ENCODE measurements at places on chromosomes 6 and 20.

- DNase-seq, result no peak
Observed at GRCh38 chr6:94590416-94590815, 986.9 kb upstream of the MANEA start.

DNA sequence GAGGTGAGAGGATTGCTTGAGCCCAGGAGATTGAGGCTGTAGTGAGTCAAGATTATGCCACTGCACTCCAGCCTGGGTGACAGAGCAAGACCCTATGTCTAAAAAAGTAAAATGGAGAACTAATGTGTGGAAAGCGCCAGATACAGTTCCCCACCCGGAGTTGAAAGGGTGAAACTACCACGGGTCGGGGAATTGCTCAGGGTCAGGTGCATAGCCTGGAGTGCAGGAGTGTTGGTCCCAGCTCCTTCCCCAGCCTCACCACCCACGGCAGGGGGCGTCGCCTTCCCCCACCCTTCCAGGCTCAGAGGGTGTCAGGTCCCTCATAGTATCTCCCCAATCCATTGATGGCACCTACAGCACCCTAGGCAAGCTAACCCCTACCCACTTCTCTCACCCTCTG is 26.1 kb downstream of the C20orf203 start:
- DNase-seq, result no peak

DNA sequence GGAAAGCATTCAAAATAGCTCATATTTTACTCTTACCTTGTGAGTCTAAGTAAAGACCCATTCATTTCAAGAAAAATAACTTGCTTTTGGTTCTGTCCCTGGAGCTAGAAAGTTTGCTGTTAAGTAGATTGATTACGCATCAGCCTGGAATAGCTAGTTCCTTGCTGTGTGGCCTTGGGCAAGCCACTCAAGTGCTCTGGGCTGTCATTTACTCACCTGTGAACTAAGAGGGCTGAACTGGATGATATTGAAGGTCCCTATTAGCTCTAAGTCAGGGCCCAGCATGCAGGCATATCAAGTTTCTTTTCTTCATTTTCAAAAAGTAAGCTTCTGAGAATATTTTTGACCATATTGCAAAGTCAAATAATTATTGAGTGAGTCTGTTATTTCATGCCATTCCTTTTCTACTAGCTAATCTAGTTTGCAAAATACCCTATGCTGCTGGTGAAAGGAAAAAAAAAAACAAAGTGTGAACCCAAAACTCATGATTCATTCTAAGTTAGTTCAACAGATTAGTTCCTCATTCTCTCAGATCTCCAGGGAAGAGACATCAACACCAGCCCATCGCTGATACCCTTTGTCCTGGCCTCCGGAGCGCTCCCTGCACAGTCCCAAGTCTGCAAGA is 106.5 kb upstream of the GMDS start:
- no peak for DNase-seq

GRCh38 chr6:95364016-95364604 is 213.2 kb upstream of the MANEA start:
- peak; percentile 39 for DNase-seq

DNA sequence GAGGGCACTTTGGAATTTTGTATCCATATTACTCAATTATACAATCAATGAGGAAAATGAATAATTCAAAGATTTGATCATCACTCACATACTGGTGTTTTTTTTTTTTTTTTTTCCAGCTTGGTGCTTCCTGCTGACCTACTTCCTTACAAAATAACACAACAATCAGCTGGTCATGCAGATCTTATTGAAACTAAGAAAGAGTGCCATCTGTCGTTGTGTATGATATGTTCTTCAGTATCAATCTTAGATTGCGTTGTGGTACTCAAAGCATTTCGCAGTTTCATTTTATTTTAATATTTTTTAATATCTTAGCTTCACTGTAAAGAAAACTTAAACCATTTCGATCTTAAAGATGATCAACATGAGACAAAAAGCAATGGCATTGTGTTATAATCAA is 155.6 kb downstream of the OGFRL1 start:
- no peak for DNase-seq

DNA sequence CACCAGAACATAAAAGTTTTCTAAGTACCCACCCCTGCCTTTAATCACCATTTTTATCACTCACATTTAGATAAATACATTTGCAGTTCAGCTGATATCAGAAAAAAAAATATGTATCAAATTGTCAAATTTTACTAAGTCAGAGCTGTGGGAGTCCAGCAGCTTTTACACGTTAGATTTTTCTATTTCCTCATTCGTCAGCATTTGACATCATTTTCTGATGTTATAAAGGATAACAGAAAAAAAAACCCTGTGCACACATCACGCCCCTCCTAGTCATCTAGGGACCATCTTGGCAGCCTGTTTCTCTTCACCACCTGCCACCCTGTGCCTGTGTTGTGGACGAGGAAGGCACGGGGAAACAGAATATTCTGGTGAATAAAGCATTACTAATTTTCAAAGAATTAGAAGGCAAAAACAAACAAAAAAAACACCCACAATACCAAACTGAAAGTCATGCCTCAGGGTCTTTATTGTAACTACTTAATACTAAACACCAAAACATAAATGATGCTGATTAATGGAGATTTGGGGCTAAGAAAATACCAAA is 12.4 kb downstream of the B4GALT5 start:
- no peak for DNase-seq

Measured in OCI-LY7 (cell line).